CD4-positive, alpha-beta T cell treated with Interferon alpha-2 for 1 hour (primary cell): ENCODE measurements at places on chromosomes 4 and X.

- DNase-seq = peak; percentile 1
Observed at GRCh38 chrX:45714866-45715265, 514.2 kb upstream of the DIPK2B start.

- no peak for DNase-seq
Observed at GRCh38 chrX:33062041-33062440, 149.3 kb downstream of the DMD start.

DNA sequence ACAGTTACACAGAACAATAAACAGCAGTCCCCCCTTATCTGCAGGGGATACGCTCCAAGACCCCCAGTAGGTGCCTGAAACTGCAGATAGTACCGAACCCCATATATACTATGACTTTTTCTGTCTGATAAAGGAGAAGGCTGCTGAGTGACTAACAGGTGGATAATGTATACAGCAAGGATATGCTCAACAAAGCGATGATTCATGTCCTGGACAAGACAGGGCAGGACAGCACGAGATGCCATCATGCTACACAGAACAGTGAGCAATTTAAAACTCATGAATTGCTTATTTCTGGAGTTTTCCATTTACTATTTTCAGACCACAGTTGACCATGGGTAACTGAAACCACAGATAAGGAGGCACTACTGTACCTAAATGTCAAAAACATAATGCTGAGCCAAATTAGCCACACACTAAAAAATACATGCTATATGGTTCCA lies 76.1 kb downstream of the MANBA start:
- no peak for DNase-seq

DNA sequence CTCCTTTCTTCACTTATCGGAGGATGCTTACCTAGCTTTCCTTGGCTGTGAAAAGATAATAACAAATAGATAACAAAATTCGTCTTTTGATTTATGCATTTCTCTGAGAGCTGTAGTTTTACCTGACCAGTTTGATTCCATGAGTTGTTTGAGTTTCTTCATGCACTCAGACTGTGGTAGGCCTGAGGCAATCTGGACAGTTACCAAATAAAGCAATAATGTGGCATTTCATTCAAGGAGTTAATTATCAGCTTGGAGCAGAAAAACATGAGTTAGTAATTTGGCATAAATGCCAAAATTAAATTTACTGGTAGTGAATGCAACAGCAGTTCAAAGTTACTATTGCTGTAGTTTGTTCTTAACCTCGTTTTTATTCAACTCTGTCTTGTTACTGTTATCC lies 53.5 kb downstream of the FABP2 start:
- no peak for DNase-seq

- DNase-seq = no peak
Observed at GRCh38 chr4:99827857-99828256, 11.2 kb downstream of the DAPP1 start.

- no peak for DNase-seq
Observed at GRCh38 chr4:57051095-57051494, 59.1 kb downstream of the IGFBP7 start.

DNA sequence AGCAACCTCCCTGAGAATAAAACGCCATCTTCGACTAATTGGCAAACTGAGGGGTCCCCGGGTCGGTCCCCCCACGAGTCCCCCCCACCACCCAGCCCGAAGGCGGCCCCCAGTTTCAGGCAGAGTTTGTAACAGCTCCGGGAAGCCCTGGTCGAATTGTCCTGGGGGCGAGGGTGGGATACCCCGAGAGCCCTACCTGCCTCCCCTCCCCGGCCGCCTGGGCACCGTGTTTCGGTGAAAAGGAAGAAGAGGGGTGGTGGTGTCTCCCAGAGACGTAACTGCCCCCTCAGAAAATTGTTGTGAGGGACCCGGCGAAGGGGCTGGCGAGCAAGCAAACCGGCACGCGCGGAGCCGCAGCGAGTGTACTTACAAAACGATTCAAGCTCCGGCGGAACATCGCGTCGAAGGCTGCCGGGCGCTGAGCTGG lies 1.2 kb downstream of the ATP11C start:
- no peak for DNase-seq

DNA sequence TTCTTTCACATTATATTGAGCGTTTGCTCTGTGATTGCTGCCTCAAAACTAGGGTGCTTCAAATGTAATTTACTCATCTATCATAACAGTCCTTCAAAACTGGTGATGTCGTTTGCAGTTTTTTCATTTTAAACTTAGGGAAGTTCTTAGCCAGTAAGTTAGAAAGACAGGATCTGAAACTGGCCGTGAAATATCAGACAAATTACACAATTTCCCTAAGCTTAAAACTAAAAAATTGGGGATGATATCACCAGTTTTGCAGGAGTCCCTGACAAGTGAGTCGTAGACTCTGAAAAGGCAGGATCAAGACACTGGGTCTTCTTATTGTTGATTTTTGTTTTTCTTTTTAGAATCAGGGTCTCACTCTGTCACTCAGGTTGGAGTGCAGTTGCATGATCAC lies 44.8 kb downstream of the MOB1B start:
- no peak for DNase-seq

GRCh38 chrX:32087663-32088062 lies 1015.8 kb upstream of the FTHL17 start:
- DNase-seq = no peak

DNA sequence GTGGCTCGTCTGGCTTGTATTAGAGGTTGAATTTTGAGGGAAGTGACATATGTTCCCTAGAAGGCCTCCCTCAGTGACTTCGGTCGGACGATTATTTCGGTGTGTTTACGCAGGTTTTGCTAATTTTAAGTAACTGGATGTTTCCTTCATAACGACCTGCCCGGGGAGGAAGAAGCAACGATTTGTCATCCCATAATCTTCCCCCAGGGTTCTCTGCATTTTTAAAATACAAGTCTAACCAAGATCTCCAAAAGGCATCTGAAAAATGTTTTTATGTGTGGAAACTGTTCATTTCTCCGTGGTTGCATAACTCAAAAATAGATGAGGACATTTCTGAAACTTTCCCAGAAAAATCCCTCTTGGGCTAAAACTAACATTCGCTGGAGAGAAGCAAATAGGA lies 195.4 kb downstream of the SHOX start:
- DNase-seq = no peak

DNA sequence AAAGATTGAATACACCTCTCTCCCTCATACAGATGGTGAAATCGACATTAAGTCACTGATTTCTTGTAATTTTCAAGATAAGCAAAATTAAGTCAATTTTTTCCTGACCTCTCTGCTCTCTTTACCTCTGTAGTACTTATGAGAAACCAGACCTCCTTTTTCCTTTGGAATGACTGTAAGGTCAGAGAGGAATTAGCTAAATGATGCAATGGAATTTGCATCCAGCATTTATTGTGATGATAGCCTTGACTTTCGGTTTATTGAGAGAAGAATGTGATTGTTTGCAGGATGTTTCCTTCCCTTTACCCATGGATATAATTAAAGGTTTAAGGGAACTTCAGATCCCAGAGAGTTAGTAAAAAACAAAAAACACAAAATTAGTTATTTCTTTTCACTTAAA lies 22.4 kb downstream of the STK26 start:
- no peak for DNase-seq

GRCh38 chrX:70172221-70172620 lies 5.1 kb upstream of the DGAT2L6 start:
- no peak for DNase-seq

GRCh38 chr4:47444031-47444430 lies 19.5 kb downstream of the COMMD8 start:
- DNase-seq = no peak

DNA sequence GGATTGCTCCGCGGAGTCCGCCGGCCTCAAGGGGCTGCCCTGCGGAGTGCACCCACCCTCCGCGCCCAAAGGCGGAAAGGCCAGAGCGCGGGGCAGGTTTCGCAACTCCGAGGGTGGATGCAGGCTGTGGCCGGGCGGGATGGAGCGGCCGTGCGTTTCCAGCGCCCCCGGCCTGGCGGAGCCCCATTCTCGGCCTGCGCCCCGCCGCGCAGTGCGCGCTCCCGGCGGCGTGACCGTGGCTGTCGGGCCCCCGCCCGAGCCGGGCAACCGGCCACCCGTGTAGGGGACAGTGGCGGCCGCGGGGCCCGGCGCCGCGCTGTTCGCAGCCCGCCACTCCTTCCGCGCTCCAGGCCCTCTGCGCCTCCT lies 331 bp downstream of the SETD7 start:
- DNase-seq = no peak

- no peak for DNase-seq
Observed at GRCh38 chr4:130703211-130703935, 1607.4 kb downstream of the C4orf33 start.

DNA sequence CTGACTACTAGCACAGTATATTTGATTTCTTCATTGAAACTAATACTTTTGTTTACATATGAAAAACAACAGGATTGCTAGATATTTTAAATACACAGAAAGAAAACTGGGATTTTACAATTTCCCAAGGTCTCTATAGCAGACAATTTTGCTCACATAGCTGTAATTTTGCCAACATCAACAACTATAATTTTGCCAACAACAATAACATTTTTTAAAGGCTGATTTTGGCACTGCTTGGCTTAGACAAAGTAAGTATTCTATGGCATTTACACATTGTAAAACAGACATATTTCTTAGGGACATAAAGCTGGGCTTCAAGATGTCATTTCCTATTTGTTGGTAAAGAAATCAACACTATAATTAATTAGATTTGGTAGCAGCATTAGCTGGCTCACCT lies 922.1 kb downstream of the RAB28 start:
- no peak for DNase-seq

DNA sequence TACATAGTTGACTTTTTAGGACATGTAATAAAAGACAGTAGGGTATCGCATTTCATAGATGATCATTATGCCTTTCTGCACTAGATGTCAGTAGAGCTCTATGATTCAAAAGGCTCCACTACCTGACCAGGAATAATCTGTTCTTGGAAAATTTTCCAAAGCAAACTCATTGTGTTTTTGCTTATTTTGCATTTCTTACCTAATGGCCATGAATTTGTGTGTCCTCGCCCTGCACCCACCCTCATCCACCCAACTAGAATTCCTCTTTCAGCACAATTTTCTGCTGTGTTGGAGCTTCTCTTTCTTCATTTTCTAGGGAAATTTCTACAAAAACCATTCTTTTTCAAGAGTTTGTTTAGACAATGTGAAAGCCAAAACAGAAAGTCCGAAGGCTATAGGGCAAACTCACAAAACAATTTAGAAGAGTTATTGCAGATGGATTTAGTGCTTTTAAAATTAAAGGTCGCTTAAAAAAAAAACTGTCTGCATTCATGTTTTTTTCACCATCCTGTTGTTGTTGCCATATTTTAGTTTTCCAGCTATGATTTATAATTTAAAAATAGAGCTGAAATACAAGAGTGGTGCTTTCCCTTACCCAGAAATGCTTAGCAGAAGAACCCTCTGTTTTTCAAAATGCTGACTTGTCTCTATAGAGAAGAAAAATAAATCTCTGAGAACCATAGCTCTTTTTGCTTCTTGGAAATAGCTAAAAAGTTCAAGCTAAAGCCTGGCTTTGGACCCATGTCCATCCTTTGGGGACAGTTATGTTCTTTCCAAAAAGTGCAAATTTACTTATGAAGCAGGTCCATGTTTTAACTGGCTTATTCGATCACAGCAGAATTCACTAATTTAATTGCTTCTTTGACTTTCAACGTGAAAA lies 183.7 kb downstream of the SPATA18 start:
- DNase-seq = no peak

DNA sequence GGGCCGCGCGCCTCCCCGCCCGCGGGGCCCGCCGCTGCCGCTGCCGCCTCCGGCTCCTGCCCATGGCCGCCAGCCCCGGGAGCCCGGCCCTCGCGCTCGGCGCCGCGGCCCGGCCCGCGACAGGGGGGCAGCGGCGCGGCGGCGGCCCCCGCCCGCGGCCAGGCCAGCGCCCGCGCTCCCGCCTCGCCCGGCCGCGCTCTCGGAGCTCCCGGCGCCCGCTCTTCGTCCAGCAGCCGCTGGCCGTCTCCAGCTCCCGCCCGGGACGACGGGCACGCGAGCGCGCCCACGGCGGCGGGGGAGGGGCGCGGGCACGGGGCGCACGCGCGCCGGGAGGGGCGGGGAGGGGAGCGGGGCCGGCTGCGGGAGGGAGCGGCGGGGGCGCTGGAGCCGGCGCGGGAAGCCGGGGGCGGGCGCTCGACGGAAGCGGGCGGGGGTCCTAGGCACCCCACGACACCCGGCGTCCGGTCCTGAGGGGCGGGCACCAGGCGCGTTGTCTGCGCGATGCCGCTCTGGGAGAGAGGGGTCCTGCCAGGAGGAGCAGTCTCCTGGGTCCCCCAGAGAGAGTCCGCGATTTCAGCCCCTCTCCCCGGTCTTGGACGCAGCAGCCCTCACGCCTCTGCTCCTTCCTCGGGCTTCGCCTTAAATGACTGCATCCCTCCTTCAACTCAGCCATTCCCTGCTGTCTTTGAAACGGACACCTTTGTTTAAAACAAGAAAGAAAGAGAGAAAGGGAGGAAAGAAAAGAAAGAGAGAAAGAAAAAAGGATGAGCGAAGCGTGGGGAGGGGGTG lies 490 bp upstream of the PDZD4 start:
- no peak for DNase-seq

- no peak for DNase-seq
Observed at GRCh38 chr4:145048817-145049216, 49.2 kb downstream of the ANAPC10 start.

GRCh38 chrX:13821738-13822137 lies 4.8 kb upstream of the GPM6B start:
- no peak for DNase-seq

DNA sequence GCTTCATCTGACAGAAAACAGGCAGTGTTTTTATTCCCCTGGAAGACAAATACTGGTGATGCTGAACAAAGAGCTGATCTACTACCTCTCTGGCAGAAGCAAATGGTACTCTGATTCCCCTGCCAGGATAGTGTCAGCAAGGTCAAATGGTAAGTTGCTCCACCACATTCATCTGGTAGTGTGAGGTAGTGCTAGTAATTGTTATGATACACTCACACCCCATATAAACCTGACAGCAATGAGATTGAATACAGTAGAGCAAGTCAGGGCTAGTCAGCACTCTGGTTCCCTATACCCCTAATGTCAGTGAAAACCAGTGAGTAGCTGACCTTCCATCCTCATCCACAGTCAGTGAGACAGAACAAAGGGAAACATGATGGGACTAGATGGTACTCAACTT lies 3.4 kb upstream of the SPIN4 start:
- DNase-seq = no peak

- no peak for DNase-seq
Observed at GRCh38 chrX:29528281-29528680, 687.1 kb upstream of the MAGEB2 start.

GRCh38 chr4:121564840-121565375 lies 131.9 kb downstream of the ANXA5 start:
- DNase-seq = no peak

GRCh38 chr4:89164400-89164799 lies 53.1 kb downstream of the TIGD2 start:
- DNase-seq = no peak

DNA sequence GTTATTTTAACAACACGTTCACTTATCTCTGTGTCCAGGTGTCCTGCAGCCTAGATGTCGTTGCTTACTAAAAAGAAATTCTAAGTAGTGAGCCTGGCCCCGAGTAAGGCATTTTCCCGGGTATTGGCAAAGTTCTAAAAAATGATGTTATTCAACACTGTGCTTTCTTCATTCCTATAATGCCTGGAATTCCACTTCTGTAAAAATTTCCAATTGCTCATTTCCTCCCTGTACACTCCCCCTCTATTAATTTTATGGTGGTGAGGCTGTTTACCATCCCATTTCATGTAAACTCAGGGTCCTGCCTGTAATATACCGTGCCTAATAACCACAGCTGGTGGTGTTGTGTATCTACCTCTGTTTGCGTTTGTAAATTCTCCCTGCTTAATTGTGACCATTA lies 14.2 kb downstream of the BST1 start:
- DNase-seq = no peak

GRCh38 chrX:103540145-103540544 lies 20.9 kb upstream of the RAB40A start:
- DNase-seq = no peak

- DNase-seq = no peak
Observed at GRCh38 chrX:154720067-154720466, 30.8 kb downstream of the GAB3 start.
